ENCODE measurements at places on chromosomes 13 and 19.

- DNase-seq, result no peak
Measured at GRCh38 chr13:109058087-109058486, 428.7 kb downstream of the MYO16 start.

GRCh38 chr13:51243832-51244231 is 21.6 kb downstream of the FAM124A start:
- DNase-seq, result no peak

GRCh38 chr13:31442571-31442970 is 242.8 kb downstream of the B3GLCT start:
- no peak for DNase-seq

GRCh38 chr13:85659493-85659892 is 139.7 kb downstream of the SLITRK6 start:
- no peak for DNase-seq

DNA sequence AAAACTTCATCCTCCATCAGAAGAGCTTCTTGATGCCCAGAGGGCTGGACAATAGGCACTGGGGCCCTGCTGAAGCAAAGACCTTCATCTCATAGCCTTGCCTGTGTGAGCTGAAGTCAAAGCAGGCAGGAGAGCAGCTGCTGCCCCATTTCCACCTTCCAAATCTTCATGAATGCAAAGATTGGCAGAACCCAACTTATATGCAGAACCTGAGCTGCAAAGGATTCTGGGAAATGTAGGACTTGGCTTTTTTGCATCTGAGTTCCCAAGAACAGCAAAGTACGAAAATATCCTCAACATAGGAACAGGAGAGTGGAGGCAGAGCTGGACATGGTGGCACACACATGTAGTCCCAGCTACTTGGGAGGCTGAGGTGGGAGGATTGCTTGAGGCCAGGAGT is 30.8 kb downstream of the CKM start:
- DNase-seq, result no peak

DNA sequence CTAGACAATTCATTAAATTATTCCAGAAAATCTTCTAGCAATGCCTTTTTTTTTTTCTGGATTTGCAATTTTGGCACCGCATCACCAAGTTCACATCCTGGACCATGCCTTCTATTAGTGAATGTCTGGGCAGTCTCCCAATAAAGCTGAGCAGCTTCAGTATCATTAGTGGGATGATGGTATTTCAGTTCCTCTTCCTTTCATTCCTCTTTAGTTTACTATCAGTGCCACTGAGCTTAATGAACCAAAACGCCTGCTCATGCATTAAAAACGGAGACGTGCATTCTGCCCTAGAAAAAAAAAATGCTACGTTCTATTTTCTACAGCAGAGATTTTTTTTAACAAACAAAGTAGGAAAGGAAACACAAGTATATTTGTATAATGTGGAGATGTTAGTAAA is 343.0 kb downstream of the PCDH9 start:
- no peak for DNase-seq

- no peak for DNase-seq
Measured at GRCh38 chr13:51935326-51936171, 73.8 kb downstream of the CCDC70 start.

GRCh38 chr13:28579736-28580135 is 79.2 kb upstream of the POMP start:
- DNase-seq, result no peak

GRCh38 chr19:2374808-2375207 is 14.7 kb downstream of the TMPRSS9 start:
- DNase-seq, result no peak

DNA sequence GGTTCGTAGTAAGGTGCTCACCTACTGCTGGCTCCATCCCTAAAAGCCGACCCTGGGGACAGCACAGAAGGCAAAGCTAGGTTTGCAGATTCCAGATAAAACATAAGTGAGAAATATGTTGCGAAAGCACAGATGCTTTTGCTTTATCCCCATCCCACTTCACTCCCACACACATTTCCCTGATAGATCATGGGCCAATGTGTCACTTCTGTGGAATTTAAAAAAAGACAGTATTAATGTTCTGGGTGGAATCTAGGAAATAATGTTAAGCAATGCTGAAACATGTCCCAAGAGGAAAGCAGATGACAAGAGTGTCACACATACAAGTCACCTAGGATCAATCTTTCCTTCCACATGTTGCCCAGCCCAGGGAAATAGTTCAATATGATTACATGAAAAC is 661.0 kb upstream of the MIR17HG start:
- DNase-seq, result no peak

- DNase-seq, result no peak
Measured at GRCh38 chr13:33150662-33151061, 134.4 kb downstream of the KL start.

GRCh38 chr19:51001515-51001914 is at the start of gene KLK8:
TSS of gene KLK8 (minus strand) at chr19:51001604. CDS start at chr19:51001167, 437 bp downstream.
- DNase-seq, result no peak

GRCh38 chr13:63516124-63516523 is 2100.5 kb upstream of the PCDH20 start:
- no peak for DNase-seq

DNA sequence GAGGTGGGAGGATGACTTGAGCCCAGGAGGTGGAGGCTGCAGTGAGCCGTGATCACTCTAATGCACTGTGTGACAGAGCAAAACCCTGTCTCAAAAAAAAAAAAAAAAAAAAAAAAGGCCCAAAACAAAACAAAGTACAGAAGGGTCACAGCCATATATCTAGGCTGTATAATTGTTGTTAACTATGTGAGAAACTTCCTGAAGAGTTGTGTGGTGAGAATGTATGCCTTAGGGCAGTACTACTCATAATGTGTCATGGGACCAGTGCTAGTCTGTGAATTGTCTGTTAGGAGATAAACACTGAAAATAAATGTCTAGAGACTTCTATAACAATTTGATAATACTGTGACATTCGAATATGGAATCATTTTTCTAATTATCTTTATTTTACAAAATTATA is 43.1 kb downstream of the PAN3 start:
- no peak for DNase-seq

- no peak for DNase-seq
Measured at GRCh38 chr13:36352350-36352749, 6.2 kb upstream of the SPART start.

GRCh38 chr19:49879243-49879963 is 1.9 kb downstream of the TBC1D17 start:
- DNase-seq, result no peak

- DNase-seq, result peak; percentile 57
Measured at GRCh38 chr19:56252699-56253422, 19.7 kb upstream of the EDDM13 start.

DNA sequence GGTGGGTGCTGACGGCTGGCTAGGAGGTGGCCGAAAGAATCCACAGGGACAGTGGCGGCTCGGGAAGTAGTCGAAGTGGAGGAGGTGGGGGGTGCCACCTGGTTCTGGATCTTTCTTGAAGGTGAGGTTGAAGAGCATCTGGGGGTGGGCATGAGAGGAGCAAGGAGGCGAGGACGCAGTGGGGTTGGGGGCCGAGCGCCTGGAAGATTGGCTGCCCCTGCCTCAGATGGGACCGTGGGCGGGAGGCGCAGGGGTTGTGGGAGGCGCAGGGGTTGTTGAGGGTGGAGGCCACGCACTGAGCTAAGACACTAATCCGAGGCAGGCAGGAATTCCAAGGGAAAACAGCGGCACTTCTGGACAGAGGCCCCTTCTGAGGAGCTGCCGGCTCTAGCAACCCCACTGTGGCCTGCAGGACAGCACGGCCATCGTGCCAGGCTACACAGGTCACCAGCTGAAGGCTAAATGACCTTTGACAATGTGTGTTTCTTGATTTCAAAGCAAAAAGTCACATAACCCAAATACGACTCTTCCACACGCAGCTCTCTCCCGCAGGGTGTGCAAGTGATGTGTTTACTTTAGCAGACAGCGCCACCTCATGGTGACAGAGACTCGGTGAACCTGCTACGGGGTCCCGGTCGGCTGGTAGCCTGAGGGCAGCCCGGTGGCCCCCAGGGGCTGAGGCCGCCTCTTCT is 44.1 kb upstream of the RANBP3 start:
- peak; percentile 51 for DNase-seq

DNA sequence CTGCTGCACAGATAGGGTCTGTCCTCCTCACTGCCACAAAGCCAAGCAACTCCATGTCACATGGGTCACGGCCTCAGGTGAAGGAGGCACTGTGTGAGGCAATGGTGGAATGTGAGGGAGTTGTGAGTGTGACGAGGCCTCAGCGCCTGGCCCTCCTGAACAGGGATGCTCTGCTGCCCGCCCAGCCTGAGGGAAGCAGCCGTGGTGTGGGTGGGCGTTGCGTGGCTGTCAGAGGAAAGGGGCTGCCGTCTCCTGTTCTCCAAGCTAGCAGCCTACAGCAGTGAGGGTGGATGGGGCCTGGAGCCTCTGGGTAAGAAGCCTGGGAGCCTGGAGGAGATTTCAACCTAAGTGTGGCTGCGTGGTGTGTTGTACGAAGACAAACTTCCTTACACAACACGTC is 125.0 kb downstream of the COL4A1 start:
- no peak for DNase-seq

DNA sequence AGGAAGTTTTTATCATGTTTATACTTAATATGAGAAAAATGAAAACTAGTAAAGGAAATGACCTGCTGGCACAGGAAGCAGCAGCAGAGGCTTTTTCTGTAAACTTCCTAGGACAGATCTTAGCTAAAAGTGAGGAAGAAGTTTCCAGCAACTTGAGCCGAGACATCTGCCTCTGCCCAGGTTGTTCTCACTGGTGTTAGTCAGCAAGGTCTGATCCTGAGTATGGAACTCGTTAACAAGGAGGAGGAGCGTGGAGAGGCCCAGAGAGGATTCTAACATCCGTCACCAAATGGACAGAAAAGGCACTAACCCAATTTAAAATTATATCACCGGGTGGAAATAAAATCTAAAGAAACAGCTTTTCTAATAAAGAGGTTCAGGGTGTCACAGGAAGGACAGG is 43.6 kb downstream of the PHF11 start:
- DNase-seq, result no peak

DNA sequence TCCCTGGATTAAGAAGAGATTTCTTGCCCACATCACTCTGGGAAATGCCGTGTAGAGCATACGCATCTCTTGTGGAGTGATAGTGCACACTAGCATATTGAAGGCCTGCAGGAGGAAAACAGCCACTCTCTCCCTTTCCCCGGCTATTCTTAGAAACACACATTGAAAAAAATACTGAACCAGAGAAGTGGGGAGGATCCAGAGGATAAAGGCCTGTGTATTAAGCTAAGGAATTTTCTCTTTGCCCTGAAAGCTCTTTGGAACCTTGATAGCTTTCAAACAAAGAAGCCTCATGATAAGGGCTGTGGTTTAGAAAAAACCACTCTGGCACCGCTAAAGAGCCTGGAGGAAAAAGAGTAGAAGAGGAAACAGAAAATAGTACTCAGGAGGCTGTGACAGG is 386.1 kb upstream of the NBEA start:
- no peak for DNase-seq

- DNase-seq, result no peak
Measured at GRCh38 chr19:38306236-38306635, 2.2 kb downstream of the C19orf33 start.

DNA sequence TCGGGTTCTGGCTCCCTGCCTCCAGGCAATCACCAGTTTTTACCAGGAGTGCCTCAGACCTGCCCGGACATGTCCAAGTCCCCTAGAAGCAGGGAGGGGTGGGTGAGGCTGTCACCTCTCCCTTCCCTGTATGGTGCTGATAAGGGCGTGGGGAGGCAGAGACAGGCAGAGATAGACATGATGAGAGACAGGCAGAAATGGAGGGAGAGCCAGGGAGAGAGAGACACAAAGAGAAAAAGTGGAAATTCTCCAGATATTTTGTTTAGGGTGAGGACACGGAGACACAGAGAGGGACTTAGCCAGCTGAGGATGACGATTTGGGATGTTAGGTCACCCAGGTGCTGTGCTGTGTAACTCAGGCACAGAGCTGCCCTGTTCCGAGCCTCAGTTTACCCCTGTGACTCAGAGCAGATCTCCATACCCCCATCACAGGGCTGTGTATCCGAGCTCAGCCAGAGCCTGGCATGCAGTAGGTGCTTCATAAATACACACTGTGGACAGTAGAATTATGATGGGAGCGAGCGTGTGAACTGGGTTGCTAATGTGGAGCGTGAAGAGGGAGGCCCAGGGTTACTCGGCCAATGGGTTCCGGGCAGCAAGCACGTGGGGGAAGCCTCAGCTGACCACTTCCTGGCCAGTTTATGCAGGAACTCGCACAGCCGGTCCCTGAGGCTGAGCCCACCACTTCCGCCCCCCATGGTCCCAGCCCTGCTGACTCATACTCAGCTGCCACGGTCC is 11.9 kb upstream of the GDF15 start:
- DNase-seq, result peak; percentile 69

- DNase-seq, result no peak
Measured at GRCh38 chr13:57030671-57031070, 110.0 kb upstream of the PRR20A start.

- DNase-seq, result no peak
Measured at GRCh38 chr19:13579388-13580060, 73.2 kb upstream of the CACNA1A start.

DNA sequence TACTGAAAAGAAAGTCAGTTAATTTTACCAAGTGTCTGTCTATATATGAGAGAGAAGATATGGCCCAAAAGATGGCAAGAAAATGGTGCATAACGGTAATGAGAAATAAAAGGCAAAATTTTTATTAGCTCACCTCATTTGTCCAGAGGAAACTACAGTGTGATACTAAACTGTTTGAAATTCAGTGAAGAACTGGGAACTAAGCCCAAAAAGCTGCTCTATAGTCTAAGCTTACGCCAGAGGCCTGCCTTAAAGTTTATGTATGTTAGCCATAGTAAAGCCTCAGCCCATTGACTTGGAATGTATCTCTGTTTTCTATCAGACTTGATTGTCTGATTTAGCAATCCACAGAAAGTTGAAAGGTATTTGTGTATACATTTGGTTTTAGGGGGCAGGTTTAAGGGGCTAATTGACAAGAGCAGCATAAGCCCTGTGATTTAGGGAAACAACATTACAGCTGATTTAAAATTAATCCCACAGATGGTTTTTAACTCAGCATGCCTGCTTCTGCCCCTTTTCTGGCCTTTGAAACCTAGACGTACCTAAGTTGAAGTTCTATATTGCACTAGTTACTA is 91.0 kb upstream of the MAB21L1 start:
- no peak for DNase-seq

DNA sequence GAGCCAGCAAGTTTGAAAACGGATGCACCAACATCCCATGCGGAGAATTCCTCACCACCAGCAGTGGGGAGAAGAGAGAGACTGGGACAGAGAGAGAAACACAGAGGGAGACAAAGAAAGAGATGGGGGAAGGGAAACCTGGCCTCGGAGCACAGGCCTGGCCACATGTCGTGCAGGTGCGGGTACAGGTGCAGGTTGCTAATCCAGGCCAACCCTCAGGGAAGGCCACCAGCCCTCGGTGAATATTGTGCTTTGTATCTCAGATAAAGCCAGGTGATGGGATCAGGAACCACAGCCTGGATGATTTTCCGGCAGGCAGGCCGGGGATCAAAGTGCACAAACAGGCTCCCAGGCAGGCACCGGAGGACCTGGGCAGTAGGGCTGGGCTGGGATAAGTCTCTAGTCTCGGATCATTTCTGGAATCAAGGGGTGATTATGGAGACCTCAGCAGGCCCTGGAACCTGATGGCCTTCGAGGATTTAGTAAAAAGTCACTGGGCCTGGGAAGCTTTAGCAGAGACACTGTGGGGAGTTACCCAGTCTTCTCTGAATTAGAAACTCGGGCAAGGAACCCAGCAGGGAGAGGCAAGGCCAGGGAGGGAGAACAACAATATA is 3.7 kb downstream of the GAS6 start:
- DNase-seq, result no peak
